ENCODE measurements at places on chromosomes 5 and 9.

GRCh38 chr9:109799792-109800191 is 19.8 kb downstream of the PALM2AKAP2 start:
- no peak for DNase-seq

DNA sequence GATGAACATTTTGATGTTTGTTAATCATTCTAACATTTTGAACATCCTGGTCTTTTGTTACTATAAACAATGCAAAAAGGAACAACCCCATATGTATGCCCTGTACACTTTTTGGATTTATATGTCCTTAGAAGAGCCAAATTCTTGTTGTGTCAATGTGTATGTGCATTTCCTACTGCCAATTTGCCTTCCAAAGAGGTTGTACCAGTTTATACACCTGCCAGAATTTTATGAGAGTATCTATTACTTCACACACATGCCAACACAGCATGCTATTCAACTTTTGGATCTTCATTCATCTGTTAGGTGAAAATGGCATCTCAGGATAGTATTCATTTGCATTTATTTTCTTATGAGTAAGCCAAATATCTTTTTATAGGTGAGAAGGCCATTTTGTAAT is 162.0 kb upstream of the SEMA6A start:
- no peak for DNase-seq

DNA sequence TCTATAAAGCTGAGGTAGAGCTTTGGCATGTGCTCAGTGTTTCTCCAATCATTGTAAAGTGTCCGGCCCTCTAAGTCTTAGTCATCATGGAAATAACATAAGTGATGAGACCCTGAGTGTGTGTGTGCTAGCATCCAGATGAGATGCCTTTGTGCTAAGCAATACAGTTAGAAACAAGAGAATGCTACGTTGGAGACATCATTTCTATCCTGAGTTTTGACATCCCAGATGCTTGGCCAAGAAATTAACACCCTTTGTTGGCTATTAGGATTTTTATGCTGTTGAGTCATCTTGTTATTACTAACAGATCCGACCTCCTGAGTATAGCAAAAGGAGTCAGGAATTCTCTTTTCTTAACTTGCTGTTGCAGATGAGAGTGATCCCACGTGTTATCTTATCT is 508.0 kb downstream of the GADD45G start:
- no peak for DNase-seq

- no peak for DNase-seq
Observed at GRCh38 chr5:168842571-168843205, 263.5 kb upstream of the PANK3 start.

GRCh38 chr5:88882276-88883038 is 527 bp downstream of the MEF2C start:
- no peak for DNase-seq

GRCh38 chr5:80275347-80275746 is 19.5 kb upstream of the SERINC5 start:
- no peak for DNase-seq

DNA sequence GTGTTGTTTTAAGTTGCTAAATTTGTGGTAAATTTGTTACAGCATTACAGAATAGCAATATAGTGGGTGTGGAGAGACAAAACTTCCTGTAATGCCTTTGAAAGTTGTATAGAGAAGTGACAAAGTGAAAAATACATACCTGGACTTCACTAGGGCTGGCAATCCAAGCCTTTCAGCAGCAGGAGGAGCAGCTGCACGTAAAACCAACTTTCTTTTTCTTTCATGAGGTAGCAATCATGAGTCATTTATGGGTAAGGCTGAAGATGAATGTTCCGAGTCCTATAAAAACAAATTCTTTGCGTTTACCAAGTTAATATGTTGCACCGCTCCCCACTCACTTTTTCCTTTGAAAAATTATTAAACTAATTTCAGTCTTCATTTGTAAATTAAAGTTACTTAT is 1138.2 kb downstream of the TAF11L14 start:
- no peak for DNase-seq

All from Caco-2 (cell line).